Cerebellar nuclear complex (tissue), 1 donor: ENCODE measurements at places on chromosomes 5 and 9.

DNA sequence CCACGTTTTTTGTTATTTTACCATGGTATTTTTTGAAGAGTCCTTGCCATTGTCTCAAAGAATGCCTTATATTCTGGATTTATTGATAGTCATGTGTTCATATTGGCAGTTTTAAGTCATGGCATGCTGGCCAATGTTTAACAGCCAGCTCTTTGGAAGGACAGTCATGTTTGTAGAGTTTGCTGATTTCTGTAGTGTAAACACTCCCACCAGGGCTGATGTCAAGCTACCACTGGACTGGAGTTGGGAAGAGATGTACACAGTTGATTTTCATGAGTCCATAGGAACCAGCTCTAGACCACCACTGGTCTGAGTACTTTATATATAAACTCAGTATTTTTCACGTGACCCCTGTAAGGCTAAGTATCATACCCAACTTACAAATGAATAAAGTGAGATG is 125.2 kb upstream of the DHFR start:
- DNase-seq: no peak

GRCh38 chr9:109966643-109967368 is 186.8 kb downstream of the PALM2AKAP2 start:
- DNase-seq: no peak

GRCh38 chr5:139151902-139152301 is 46.3 kb downstream of the SIL1 start:
- no peak for DNase-seq

DNA sequence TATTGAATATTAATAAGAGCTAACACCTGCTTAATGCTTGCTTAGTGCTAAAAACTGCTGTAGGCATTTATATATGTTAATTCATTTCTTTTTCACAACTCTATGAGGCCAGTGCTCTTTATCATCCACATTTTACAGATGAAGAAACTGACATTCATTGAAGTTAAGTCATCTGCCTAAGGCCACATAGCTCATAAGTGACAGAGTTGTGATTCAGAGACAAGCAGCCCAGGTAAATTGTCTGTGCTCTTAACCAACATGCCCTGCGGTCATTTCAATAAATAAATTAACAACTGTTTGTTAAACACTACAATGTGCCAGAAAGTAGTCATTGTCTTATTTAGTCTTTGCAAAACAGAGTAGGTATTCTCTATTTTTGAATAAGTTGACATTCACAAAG is 1354.4 kb upstream of the C9orf72 start:
- DNase-seq: no peak

- no peak for DNase-seq
These were observed 40.9 kb downstream of the CPEB4 start for GRCh38 chr5:173928871-173929574.

DNA sequence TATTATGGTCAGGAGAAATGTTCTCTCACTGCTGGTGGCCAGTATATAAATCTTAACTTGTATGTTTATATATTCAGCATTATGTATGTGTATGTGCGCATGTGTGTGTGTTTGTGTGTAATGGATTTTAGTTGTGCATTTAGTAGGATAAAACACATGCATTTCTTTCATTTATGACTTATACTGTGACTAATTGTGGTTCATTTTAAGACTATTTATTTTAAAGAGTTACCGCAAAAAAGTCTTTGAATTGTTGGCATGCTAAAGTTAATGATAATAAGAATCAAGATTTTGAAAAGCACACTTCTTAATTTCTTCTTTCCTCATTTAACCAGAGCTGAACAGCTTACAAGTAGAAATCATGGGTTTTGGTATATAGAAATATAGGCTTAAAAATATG is 60.9 kb downstream of the RAI14 start:
- no peak for DNase-seq

- DNase-seq: no peak
These were observed 254.7 kb downstream of the NR3C1 start for GRCh38 chr5:143148771-143149170.

GRCh38 chr5:22352493-22352892 is 500.7 kb downstream of the CDH12 start:
- no peak for DNase-seq

DNA sequence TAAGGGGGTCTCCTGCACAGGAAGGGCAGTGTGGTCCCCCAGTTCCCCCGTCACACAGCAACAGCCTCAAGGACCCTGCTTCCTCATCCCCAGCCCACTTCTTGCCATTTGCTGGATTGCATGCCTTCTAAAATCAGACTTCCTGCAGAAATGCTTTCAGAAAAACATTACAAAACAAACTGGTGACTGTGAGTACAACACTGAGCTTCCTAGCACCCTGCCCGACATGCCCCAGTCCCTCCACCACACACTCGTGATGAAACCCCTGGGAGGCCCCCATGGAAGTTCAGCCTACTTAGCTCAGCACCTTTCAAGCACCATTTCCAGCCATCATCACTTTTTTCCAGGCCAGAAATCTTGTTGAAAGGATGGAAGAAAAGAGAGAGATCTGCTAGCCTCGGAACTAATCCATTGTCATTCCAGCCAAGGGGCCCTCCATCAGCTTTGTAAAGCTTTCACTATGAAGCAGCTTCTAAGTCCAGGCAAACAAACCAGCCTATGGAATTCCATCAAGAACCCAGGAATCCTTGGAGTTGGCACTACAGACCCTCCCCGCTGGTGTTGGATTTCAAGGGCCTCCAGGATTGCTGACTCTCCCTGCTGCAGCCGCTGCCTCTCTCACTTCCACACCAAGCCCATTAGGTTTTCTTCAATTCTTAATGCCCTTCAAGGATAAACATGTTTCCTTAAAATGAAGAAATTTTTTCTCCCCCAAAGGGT is 114.6 kb downstream of the C5orf15 start:
- no peak for DNase-seq

DNA sequence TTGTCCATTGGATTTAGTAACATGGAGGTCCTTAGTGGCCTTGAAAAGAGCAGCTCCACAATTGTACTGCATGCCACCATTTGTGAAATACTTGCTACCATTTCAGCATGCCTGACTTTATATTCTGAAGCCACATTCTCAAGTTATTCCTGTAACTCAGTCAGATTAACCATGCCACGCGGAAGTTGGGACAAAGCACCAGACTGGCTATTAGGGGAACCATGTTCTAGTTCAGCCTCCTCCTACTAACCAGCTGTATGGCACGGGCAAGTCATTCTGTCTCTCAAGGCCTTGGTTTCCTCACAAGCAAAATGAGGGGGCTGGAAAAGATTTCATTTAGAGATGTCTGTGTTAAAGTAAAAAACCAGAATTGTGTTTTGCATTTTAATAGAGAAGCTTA is 418.0 kb downstream of the PLK2 start:
- no peak for DNase-seq

DNA sequence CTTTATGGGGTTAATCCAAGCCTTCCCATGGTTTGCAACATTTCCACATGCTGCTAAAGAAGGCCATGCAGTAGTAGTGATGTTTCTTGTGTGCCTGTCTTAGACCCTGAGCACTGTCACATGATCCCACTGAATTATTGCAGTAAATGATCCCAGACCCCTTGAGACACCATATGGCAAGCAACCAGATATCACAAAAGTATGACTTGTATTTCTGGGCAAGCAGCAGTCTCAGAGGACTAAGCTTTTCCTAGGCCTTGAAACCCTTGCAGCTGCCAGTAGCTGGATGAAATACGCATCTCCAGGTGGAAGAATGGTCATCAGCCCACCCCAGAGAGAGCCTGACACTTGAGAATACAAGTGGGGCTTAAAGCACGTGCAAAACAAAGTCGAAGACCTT is 41.8 kb downstream of the CDO1 start:
- DNase-seq: no peak

GRCh38 chr9:13957089-13957488 is 356.9 kb downstream of the NFIB start:
- no peak for DNase-seq
